ENCODE measurements at places on chromosomes 4 and X. TPM values are rescaled to one million over a fixed set of nuclear protein-coding genes. Genes with fewer than 3 reads are reported as not detected.
A peak's percentile ranks its signal among the peaks of the same experiment; 100 is the strongest.

MED12 gene
- 21.7 TPM for total RNA-seq

AKAP14 gene
- total RNA-seq = 1.4 TPM

MAGEA9 gene
- total RNA-seq = not detected

NAA11 gene
- total RNA-seq = not detected

LRAT gene
- 0.22 TPM for total RNA-seq

DNA sequence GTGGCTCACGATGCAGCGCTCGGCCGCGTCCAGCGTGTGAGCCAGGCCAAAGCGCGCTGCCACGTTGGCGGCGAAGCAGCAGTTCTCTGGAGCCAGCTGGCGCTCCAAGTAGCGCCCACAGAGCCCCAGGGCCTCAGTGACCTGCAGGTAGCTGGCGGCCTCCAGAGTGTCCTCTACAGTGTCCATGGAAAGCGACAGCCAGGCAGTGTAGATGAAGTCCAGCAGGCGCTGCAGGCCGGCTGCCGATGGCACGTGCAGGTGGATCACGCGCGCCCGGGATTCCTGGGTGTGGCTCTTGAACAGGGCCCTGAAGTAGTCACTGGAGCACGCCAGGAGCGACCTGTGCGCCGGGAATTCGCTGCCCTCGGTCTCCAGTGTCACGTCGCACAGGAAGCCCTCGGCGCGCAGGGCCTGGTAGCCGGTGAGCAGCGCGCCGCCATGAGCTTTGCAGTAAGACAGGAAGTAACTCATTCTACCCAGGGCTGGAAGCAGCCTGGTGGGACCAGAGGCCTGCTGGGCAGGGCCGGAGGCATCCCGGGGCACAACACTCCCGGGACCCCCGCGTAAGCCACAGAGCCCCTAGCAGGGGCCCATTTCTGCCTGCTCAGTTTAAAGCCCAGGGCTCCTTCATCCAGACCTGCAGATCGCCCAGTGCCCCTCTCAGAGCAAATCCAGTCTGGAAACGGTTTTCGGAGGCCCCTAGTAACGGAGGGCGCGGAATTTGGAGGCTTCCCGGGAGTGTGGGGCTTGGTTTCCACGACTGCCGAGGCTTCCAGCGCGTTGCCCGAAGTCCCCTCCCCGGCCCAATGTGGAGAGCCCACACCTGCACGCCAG, 595 bp downstream of the KLHL34 start:
- DNase-seq = peak; percentile 46

DNA sequence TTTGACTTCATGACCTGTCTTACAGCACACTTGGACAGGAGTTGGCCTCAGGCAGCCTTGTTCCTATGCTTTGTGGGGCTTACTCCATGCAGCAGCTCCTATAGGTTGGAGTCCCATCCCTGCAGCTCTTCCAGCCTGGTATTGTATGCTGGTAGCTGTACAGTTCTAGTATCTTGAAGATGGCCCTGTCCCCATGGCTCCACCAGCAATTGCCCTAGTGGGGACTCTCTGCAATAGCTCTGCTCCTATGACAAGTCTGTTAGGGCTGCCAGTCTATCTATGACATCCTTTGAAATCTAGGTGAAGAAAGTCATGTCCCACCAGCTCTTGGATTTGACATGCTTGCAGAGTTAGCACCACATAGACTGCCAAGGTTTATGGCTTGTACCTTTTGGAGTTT, 252.6 kb downstream of the ANTXR2 start:
- no peak for DNase-seq

GRCh38 chr4:173272996-173273395, 61.2 kb downstream of the HMGB2 start:
- DNase-seq = no peak

- no peak for DNase-seq
Observed at GRCh38 chr4:124265701-124266100, 446.8 kb downstream of the ANKRD50 start.

DNA sequence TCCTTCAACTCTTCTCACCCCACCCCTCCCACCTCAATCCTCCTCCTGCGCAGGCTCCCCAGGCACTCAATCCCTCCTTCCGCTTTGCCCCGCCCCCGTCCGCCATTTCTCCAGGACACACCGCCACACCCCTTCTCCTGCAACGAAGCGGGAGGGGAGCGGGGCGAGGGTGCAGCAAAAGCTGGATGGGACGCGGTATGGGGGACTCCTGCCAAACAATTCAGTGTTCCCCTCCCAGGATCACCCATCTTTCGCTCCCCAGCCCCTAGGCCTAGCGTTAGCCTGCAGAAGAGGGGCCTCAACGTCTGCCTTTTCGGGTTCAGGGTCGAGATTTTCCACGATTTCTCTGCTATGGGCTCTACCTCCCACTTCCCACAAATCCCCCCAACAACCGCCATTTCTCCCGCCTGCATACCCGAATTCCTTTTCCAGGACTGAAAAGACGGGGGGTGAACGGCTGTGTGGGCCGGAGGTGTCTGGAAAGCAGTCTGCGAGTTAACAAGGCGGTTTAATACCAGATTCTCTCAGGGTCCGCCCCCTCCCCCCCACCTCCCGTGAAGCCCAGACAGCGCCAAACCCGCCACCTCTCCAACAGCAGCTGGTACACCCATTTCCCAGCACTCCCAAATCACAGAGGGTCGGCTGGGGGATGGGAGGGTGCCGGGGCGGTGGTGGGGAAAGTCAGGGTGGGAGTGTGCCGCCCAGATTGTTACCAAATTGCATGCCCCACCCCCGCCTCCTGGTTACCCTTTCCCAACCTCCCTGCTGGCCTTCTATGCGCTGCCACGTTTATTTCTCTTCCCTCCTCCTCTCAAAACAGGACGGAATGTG, 774 bp downstream of the ARMCX2 start:
- DNase-seq = peak; percentile 75

DNA sequence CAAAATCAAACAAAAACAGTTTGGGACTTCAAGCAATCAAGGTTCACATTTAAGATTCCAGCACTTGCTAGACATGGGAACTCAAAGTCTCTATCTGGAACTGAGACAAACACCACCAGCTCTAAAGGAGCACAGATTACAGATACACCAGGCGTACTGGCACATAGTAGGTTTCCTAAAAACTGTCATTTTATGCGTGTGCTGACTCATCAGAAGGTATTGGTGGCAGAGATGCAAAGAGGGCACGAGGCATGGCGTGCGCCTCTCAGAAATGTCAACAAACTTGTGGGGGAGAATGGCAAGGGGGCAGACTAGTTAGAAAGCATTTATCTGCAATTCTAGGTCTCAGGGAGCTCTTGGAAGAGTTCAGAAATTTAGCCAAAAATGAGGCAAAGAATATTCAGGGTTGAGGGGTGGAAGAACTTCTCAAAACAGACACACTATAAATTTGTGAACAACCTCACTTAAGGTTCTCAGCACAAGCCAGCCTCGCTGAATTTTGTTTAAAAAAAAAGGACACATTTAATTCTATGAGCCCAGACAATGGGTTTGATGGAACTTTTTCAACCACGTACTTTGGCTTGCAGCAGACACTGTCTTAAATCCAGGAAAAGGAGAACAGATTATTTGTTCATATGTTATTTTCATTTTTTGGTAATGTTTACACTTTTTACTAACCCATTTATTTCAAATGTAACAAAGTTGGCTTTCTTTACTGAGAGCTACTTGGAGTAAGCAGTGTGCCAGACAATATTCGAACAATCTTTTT, 100.0 kb downstream of the SHISA3 start:
- no peak for DNase-seq

- no peak for DNase-seq
Observed at GRCh38 chrX:104105330-104106262, 6.7 kb upstream of the ZCCHC18 start.

- no peak for DNase-seq
Observed at GRCh38 chr4:138967313-138967712, 48.3 kb upstream of the NOCT start.

DNA sequence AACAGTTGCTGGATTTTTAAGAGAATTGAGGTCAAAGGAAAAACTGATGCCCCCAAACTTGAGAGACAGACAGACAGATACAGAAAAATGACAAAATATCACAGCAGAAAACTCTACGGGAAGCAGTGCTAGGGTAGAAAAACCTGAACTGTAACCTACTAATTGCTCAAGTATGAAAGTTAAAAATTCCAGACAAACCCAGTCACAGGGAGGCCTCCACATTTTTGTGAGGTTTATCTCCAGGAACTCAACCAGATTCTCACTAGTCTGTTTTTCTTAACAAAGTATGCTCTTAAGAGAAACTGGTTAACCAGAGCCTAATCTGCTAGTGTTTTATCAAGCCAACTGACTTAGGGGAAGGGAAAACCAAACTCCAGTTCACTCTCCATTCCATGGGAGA, 19.9 kb upstream of the PPP3CA start:
- DNase-seq = no peak

- no peak for DNase-seq
Observed at GRCh38 chr4:25487155-25487554, 110.1 kb downstream of the ANAPC4 start.

DNA sequence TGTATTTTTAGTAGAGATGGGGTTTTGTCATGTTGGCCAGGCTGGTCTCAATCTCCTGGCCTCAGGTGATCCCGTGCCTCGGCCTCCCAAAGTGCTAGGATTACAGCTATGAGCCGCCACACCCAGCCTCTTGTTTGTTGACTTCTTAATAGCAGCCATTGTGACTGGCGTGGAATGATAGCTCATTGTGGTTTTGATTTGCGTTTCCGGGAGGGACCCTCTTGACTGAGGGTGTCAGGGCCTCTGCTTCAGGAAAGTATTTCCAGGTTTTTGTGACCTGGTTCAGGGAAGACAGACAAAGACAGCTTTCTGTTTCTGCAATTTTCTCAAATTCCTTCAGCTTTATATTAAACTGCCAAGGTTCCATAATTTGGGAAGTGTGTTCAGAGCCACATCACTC, 15.1 kb downstream of the CSF2RA start:
- DNase-seq = no peak

All from upper lobe of left lung (tissue), 6 donors.